Posterior vena cava (tissue), 2 donors: ENCODE measurements at places on chromosomes 5 and 9. TPM values are rescaled to one million over a fixed set of nuclear protein-coding genes. Genes with fewer than 3 reads are reported as not detected.

The RNF183 gene
- not detected for total RNA-seq

The EXOSC3 gene
- total RNA-seq: 18.3 TPM

The SLC6A3 gene
- 0.10 TPM for total RNA-seq

The IFNE gene
- total RNA-seq: not detected

The PCDHGB4 gene
- total RNA-seq: 5.7 TPM

GRCh38 chr5:78920604-78921003 is 64.5 kb downstream of the ARSB start:
- DNase-seq: no peak
